G401 (cell line): ENCODE measurements at places on chromosomes 16 and 17.

- DNase-seq, result no peak
Observed at GRCh38 chr17:81509207-81509971, 3.2 kb downstream of the ACTG1 start.

DNA sequence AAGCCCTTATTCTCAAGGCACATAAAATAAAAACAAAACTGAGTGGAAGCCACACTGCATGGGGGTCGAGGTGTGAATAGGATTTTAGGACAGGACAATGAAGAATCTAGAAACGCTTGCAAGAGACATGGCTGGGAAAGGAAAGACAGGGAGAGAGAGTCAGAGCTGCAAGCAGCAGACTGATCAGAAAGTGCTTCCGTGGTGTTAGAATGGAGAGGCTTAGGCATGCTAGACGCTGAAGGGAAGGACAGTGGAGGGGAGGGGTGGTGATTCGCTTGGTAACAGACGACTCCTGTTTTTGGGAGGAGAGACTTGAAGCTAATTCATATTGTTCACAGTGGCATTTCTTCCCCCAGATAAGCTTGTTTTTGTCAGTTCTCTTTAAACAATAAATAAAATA lies 173.5 kb downstream of the AIPL1 start:
- no peak for DNase-seq

DNA sequence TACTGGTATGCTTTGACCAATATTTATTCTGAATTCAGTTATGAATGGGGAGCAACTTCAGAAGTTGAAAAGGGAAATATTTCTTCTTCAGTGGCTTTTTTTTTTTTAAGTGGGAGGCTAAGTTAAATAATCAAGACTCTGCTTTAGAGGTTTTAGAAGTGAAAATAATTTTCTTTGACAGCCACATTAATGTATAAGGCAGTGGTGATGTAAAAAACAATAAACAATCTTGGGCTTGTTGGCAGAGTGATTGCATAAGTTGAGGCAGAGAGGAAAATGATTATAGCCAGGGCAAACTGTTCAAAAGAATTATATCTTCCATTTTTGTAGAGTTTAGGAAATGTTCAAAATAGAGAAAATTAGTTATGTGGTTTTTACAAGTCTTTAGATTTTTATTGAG lies 5.4 kb upstream of the KRT12 start:
- no peak for DNase-seq

DNA sequence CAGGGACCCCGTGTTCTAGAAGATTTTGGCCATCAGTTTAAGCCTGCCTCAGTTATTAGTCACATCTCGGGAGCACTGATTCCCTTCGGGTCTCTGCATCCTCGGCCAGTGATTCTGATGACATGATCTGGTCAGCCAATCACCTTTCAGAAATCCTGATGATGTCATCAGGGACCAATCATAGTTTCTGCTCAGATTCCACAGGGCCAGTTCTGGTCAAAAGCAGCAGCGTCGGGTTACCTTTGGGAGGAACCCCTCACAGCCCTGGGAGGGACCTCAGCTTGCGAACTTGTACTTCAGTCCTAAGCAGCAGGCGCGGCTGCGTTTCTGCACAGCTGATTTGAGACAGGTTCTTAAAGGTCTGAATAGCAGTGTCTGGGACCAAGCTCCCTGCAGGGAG lies 13.9 kb downstream of the KDM8 start:
- DNase-seq, result peak; percentile 98

DNA sequence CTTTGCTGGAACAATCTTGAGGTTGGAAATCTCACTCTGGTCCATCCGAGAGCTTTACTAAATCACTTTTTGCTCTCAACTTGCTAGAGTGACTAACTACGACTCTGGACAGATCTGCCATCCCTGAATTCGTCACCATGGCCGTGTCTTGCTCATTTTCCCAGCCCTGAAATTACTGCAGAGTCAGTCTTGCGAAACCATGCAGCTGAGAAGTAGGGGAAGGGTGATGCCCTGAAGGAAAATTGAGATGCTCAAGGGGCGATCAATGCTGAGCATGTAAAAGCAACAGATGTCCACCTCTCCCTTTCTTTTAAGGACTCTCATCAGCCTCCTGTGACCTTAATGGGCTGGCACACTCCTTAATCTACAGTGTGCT lies 18.8 kb downstream of the PCTP start:
- no peak for DNase-seq

DNA sequence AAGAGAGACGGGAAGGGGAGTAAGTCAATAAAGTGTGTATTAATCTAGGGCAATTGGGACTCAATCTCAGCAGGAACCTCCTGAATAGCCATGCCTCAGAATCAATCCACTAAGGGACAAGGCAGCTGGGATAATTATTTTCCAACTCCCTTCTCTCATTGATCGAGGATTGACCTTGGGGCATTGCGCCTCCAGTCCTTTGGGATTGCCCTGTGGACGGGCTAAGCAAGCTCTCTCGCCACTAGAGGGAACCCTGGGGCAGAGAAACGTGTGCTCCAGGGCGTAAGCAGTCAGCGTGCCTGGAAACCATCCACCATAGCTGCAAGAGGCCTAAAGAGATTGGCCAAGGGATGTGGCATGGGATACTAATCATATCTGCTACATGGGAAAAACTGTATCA lies 53.9 kb upstream of the ERCC4 start:
- DNase-seq, result peak; percentile 28
